Activated naive CD8-positive, alpha-beta T cell treated with anti-CD3 and anti-CD28 coated beads, Interleukin-2, amount 10 ng/mL, durations not matched to agents 7 days and 5 days (primary cell): ENCODE measurements at places on chromosomes 5 and 9. TPM values are rescaled to one million over a fixed set of nuclear protein-coding genes. Genes with fewer than 3 reads are reported as not detected.

Gene ARL14EPL
- total RNA-seq = not detected

Gene IRX4
- not detected for total RNA-seq

DNA sequence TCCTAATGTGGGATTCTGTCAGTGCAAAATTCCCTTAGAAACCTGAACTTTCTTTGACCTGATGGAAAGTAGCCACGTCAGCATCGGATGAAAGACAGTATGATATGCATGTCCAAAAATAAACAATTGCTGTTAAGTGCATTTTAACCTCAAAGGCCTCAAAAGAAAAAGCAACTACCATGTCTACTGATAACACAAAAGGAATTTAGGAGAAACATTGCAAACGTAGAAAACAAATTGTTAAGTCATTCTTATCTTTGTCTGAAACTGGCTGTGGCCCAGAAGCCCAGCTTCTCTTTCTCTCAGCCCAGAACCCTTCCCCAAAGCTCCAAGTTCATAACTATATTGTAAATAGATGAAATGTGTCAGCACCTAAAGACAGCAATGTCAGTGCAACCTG, 11.1 kb upstream of the LHFPL2 start:
- DNase-seq = no peak

GRCh38 chr5:152688561-152689249, 283.6 kb upstream of the NMUR2 start:
- DNase-seq = no peak

- no peak for DNase-seq
Measured at GRCh38 chr5:157511651-157512644, 51.9 kb downstream of the NIPAL4 start.
